ENCODE measurements at places on chromosomes 12 and 14.

DNA sequence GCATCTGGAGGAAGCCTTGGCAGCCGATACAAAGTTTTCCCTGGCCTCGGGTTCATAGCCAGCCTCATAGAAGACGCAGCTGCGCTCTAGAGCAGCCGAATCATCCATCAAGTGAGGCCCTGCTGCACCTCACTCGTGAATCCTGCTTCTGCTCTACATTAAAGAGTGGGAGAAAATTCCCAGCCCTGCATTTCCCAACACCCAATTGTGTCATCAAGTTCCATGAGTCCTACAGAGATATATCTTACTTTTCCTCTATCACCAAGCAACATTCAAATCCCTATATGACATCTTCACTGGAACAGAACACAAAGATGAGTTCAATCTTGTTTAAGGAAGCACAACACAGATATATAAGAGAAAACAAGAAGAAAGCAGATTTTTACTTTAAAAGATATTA lies 139.3 kb downstream of the TTC7B start:
- no peak for DNase-seq

- no peak for DNase-seq
These were observed 127.8 kb upstream of the RFLNA start for GRCh38 chr12:124167141-124167540.

GRCh38 chr14:51485733-51486132 lies 166.0 kb upstream of the FRMD6 start:
- DNase-seq, result no peak

DNA sequence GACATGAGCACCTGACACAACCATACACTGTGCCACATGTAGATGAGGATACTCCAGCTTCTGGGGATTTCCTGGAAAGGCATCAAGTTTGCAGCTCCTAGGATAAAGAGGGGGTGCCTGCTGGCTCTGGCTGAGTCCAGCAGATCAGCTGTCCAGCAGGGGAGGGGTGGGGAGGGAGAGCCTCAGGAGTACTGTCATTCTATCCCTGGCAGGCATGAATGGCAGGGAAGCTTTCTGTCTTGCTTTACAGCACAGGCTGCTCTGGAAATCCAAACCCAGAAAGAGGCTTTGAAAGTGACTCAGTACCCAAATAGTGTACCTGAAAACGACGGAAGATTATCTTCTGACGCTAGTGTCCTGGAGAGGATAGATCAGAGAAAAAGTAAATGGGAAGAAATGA lies 32.2 kb downstream of the SLC8A3 start:
- DNase-seq, result no peak

DNA sequence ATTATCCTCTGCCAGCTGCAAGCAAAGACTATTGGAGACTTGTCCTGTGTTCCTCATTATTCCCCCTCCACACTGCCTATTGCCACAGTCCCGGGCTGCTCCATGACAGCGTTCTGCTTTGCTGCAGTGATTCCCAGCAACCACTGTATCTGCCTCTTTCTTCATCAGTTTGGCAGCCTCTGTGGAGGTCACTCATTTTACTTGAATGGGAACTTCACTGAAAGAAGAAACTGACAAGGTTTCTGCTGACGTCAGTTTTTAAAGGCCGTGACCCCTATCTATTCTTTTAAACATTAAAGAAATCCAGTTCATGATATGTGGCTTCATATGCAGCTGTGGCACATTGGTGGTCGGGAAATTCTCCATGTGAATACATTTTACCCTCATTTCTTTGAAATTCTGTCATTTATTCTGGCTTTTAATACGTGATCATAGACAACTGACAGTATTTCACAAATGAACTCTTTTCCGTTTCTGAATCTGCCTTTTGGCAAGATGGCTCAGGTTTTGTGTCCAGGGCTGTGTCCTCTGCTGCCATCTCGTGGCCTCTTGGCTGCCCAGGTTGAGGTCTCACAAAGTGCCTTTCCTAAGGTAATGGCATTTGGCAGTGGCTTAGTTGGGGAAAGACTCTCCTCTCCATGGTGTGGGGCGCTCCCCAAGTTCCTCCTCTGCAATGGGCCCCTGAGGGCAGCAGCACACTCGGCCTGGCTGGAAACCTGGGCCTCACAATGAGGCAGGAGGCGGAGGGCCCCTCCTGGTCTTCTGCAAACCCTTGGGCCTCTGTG lies 5.8 kb downstream of the TMEM253 start:
- peak; percentile 40 for DNase-seq

GRCh38 chr12:120956579-120957300 lies 21.6 kb upstream of the HNF1A start:
- no peak for DNase-seq

DNA sequence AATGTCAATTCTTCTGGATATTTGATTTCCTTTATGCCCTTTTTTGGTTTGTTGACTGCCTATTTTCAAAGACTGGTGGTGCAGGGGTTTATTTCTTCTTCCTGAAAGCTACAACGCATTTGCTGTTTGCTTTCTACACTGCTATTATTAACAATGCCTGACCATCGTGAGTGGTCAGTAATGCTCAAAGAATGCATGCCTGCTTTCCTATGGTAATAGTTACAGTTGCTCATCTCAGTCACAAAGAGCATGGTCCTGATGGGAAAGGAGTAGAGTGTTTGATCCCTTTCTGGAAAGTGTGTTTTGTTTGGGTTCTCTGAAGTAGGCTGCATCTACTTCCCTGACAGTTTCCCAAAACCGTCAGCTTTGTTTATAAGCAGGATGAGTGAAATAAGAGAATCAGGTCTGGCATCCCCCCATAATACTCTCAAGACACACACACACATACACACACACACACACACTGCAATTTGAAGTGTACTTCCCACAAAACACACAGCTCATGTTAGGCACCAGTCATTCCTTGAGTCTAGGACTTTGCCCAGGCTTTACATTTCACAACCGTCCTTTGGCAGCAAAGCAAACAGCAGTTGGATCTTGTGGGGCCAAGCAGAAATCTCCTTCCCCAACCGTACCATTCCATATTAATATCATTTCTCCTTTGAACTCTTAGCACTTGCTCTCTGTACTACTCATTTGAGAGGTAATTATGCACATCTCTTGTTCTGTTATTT lies 56.6 kb downstream of the SUDS3 start:
- DNase-seq, result no peak

GRCh38 chr14:33851366-33851765 lies 99.5 kb downstream of the EGLN3 start:
- DNase-seq, result no peak

- no peak for DNase-seq
These were observed 12.1 kb downstream of the BMAL2 start for GRCh38 chr12:27344760-27345159.

DNA sequence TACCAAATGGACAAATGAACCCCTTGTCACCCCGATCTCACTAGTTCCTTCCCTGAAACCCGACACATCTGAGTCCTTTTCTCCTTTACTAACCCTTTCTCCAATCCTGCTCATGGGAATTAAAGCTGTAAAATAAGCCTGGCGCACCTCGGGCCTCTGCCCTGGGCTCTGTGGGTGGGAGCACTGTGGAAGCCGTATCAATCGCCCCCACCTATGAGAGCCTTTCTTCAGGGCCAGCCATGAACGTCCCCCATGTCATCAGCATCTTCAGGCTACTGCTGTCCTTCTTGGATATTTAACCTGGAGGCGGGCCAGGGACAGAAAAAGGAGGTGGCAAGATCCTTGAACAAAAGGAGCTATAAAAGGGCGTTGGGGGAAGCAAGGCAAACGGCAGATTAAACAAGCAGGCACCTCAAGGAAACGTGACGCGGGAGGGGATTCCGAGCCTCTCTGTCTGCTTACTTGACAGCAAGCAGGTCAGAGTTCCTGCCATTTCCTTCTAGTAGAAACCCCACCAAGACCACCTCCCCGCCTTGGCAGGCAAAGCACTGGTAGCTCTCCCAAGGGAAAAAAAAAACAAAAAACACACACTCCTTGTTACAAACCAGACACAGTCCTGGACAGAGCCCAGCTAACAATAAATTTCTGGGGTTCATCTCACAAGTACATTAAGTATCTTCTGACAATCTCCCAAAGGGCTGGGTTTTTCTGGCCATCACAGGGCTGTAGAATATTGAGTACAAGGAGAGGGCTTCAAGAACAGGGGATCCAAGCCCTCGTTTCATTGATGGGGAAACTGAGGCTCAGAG lies 62.9 kb downstream of the DPF3 start:
- no peak for DNase-seq

DNA sequence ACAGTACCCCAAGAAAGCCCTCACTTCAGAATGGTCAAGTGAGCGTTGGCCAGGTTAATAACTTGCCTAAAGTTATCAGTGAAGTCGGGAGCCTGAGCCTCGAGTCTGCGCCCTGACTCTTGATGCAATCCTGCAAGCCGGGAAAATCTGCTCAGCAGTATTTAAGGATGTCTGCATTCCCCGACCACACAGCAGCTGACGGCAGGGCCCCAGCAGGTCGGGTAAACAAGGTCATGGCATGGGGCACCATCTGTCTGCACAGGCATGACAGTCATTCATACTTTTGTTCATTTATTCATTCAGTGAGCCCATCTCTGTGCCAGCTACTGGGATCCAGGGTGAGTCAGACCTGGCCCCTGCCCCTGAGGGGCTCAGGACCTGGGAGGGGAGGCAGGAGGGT lies 11.1 kb downstream of the ABCB9 start:
- no peak for DNase-seq

DNA sequence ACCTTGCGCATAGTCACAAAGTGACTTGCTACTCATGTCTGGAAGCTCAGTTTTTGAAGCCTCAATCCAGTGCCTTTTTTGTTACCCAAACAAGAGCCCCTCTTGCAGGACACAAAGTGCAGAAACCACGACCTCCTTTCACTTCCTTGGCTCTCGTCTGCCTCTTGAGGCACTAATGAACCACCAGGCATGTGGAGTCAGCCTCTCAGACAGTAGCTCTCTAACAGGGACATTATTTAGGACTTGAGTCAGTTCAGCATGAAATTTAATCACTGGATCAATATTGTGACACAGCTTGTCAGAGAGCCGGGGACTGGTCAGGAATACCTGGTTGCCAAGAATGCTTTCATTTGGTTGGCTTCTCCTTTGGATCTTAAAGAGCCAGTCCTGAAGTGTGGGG lies 46.7 kb downstream of the HSPB8 start:
- DNase-seq, result no peak

GRCh38 chr12:27999521-27999920 lies 27.0 kb upstream of the PTHLH start:
- DNase-seq, result no peak

- DNase-seq, result no peak
These were observed 10.7 kb upstream of the GALNT6 start for GRCh38 chr12:51401900-51402299.

- DNase-seq, result peak; percentile 78
These were observed 21.0 kb downstream of the SLC25A29 start for GRCh38 chr14:100285021-100285912.

- peak; percentile 80 for DNase-seq
These were observed 9.3 kb downstream of the TPCN1 start for GRCh38 chr12:113230315-113231234.

DNA sequence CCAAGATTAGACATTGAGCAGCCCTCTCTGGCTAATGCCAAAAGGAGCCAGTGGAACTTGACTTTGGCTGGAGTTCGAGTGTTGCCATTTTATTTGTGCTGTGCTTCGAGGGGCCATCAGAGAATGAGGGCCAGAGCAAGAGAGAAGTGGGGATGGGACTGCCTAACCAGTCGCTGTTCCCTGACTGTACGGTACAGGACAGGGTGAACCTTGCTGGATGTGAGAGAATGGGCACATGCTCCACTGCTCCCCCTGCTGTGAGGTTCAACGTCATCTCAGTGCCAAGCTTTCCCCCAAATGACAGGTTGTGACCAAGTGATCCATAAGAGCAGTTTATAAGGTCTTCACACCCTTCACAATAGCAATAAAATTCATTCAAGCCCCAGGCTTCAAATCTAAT lies 55.1 kb upstream of the BCL11B start:
- no peak for DNase-seq

DNA sequence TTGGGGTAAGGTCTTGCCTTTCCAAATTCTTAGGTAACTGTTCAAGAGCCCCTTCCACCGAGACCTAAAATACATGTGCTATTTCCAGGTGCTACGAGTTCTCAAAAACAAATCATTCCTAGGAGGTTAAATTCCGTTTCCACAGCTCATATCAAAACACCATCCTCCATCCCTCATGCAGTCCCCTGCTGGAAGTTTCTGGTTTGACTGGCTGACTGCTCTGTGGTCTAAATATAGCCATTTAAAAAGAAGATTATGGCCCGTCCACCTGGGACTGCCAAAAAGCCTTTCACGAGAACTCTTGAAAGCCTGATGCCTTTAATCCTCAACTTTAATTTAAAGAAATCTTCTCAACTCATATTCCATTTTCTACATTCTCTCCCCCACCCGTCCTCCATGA lies 201.5 kb upstream of the MYL2 start:
- no peak for DNase-seq

DNA sequence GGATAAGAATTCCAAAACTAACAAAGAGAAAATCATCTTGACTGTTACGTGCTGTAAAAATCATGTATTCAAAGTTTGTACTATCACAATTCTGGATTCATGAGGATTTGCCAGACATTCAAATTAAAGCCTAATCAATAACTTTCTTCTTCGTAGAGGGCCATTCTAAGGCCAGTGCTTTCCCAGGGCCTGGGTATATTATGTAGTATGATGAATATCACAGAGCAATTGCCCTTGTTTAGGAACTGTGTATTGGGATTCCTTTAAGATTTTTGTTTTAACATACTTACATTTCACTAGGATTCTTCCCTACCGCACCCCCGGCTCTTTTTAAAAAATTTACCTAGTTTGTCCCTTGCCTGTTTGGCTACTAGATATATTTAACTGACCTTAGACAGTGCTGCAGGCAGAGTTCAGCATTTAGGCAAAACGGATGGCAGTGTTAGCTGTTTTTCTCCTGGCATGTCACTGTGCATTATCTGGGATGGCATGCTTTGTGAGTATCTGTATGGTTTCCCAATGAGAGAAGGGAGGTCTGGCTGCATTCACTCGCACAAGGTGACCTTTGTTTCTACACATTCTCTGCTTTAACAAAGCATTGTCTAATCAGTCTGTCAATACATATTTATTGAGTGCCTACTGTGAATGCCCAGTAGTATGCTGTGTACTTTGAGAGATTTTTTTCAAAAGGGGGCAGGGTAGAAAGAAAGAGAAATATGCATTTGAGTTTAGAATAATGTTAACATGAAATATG lies 63.3 kb downstream of the ERC1 start:
- no peak for DNase-seq

- DNase-seq, result no peak
These were observed 40.2 kb downstream of the ETV6 start for GRCh38 chr12:11689591-11690186.

DNA sequence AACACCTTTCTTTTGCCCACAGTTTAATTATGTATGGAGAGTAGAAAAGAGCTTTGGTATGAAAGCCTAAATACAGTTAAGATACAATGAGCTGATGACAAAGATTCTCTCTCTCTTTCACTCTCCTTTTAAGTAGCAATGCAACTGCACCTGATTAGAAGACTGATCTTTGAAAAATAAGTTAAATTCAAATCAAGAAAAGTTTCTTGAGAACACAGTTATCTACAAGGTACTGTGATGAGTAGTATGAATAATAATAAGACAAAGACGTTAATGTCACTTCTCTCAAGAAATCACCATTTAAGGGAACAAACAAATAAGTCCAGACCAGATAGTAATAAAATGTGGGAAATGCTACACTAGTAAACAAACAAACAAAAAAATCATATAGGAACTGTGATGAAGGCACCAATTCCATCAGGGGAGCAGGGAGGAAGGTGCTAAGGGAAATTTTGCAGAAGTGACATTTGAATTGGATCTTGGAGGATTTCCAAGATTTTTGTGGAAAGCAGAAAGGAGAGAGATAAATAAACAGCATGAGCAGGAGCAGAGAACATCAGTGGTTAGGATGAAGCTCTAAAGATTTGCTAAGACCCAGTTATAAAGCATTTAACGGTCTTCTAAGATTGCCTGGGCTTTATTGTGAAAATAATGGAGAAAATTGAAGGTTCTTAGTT lies 65.2 kb upstream of the STK38L start:
- DNase-seq, result no peak

- DNase-seq, result no peak
These were observed 6.9 kb downstream of the PAH start for GRCh38 chr12:102910137-102910536.

Measured in K562 (cell line).